ENCODE measurements at places on chromosomes 6 and 20. TPM values are rescaled to one million over a fixed set of nuclear protein-coding genes. Genes with fewer than 3 reads are reported as not detected.

Gene PSMB9
- 7.8 TPM for total RNA-seq

Gene LST1
- total RNA-seq = 3.7 TPM

Gene ECT2L
- under 0.01 TPM for total RNA-seq

Gene PSORS1C1
- under 0.01 TPM for total RNA-seq

Gene PXDC1
- total RNA-seq = 14.1 TPM

All from skeletal muscle tissue (tissue), 5 donors.